ENCODE measurements at places on chromosomes 5 and 9.

DNA sequence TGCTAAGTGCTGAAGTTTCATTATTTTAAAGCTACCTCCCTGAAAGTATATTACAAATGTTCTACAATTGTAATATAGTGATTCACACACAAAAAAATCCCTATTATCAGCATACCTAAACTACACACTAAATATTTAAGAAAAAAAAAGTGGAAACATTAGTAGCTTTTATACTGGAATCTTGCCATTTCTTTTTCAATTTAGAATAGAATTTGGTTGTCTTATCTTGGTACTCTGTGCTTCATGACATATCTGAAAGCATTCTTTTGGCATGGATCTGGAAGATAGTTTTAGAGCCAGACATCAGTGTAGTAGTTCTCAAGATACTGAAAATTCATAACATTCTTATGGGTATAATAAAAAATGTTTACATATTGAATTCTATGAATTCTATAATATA lies 35.0 kb downstream of the SLC1A3 start:
- DNase-seq = no peak

DNA sequence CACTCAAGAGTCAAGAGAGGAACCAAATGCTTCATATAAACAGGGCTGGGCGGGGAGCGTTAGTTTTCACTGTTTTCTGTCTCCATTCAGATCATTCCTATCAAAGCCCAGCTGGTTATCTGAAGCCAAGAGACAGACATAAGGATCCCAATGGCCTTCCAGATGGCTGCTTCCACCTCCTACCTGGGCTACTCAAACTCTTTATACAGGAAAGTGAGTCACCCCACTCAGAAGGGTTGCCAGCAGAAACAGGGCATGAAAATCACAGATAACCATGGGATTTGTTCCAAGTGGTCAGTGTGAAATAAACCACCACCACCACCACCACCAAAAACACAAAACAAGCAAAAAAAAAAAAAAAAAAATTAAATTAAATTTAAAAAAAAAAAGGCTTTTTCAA lies 5.5 kb downstream of the PRSS3 start:
- DNase-seq = no peak

GRCh38 chr5:446066-446882 lies 3.3 kb downstream of the EXOC3 start:
- DNase-seq = no peak

- DNase-seq = no peak
Observed at GRCh38 chr9:106324591-106325280, 538.2 kb upstream of the ZNF462 start.

- no peak for DNase-seq
Observed at GRCh38 chr9:92723801-92724323, 40.8 kb downstream of the BICD2 start.

- peak; percentile 76 for DNase-seq
Observed at GRCh38 chr5:172187118-172188032, 649 bp downstream of the STK10 start.

Data from HT-29 (cell line).